Stimulated activated CD4-positive, alpha-beta T cell treated with anti-CD3 and anti-CD28 coated beads, Interleukin-4, amount 100 ng/mL, for 24 hours (primary cell): ENCODE measurements at places on chromosomes 7 and 10.

GRCh38 chr7:24843821-24844434 lies 86.7 kb upstream of the GSDME start:
- DNase-seq: no peak

DNA sequence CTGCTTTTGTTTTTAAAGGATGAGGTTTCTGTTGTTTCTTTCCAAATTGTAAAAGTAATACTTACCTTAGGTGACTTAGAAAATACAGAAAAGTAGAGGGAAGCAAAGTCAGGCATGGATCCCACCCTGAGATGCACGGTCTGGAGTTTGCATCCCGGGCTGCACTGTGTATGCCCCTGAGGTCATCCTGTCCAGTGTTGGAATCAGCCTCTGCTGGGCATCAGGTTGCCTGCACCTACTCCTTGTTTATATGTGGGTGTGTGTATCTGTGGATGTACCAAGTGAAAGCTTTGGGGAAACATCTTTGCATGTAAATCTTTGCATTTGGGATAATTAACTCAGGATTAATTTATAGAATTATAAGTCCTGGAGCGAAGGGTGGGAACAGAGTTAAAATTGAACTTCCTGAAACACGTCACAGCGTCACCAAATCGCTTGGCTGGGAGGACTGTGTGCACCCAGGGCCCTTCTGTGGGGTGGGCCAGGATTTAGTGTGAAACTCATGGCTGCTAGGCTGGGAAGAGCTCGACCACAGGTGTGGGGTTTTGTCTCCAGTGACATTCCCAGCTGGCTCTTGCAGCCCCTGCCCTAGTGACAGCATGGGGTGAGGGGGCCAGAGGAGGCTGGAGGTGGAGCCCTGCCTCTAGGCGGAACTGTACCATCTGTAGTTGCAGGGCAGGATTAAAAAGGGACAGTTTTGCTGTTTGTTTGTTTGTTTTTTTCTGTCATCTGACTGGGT lies 27.9 kb downstream of the GTF2IRD1 start:
- no peak for DNase-seq

DNA sequence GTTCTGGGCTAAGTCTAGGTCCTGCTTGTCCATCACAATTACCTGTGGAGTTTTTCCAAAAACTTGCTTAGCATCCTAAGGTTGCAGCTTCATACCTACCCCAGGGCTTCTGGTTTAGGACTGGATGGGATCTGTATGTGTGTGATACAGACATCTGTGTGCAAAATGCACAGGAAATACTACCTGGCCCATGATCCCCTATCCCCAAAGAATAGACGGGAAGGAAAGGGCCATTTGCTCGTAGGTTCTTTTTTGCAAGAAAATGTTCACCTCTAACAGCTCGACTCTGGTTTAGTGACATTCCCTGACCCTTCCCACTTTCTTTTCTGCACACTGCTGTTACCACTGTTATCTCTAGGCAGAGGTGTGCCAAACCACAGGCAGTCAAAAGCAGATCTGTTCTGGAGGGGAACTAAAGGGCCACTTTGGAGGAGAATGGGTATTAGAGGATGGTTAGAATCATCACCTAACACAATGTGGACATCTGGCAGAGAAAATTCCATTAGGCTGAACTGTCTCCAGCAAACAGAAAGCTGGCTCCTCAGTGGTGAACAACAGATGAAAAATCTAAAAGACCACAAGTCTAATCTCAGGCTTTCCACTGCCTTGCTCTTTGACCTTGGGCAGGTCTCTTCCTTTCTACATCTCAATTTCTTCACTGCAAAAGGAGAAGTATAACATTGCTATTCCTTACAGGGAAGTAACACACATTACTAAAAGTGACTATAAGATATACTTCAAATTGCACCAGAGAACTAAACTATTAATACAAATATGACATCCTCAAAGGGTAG lies 107.4 kb downstream of the UBE2H start:
- no peak for DNase-seq

DNA sequence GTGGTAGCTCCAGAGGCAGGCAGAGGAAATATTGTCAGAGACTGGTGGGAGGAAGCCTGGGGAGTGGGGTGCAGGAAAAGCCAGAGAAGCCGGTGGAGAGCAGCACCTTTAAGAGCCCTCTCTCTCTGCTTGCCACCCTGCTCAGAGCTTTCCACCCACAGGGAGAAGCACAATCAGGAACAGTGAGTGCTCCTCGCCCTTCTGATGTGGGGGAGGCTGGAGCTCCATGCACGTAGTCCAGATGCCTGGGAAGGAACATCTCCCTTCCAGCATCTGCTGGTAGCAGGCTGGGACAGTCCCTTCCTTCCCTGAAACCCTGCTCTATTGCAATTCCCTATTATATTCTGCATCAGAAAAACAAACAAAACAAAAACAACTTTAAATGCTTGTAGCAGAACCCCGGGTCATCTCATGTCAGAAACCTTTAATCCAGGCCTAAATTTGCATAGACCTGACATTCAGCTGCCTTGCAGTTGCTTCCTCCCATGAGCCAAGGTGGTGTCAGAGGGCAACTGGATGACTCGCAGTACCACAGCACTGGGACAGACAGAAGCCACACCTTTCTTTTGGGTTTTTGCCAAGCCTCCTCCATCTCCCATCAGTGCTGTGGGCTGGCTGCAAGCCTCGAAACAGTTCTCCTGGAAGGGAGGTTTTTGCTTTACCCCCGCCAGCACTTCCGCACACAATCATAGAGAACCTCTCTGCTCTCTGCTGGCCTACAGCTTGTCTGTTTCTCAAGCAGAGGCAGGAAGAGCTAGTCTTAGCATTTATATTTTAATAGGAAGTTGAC lies 13.1 kb downstream of the AVPI1 start:
- DNase-seq: peak; percentile 12
